ENCODE measurements at places on chromosomes 3 and 15.
A peak's percentile ranks its signal among the peaks of the same experiment; 100 is the strongest.

- DNase-seq: no peak
Measured at GRCh38 chr3:22157848-22158247, 406.8 kb upstream of the ZNF385D start.

- DNase-seq: no peak
Measured at GRCh38 chr15:43508421-43508820, 9.0 kb upstream of the MAP1A start.

GRCh38 chr3:156787926-156788663 is 38.1 kb upstream of the LEKR1 start:
- DNase-seq: no peak

- no peak for DNase-seq
Measured at GRCh38 chr3:16739541-16740105, 134.4 kb upstream of the DAZL start.

DNA sequence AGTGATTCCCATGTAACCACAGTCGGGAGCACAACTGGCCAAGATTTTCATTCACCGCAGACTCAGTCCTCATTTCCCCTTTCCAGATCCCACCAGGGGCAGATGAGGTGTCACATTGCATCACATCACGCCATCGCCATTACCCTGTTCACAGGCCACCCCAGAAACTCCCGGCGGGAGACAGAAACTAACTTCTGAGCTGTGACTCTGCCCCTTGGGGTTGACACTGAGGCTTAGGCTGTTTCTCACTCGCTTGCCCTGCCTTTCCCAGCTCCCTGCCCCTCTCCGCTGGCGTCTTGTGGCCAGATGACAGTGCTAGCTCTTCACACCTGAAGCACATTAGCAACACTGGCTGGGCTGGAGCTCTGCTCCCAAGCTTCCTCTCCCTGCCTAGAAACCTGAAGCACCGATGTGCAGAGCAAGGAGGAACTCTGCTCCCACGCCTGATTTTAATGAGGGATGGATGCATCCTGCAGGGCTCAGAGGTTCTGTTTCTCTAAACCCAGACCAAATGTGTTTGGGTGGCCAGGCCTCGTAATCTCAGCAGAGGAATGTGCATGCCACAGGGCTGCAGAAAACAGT is 88.8 kb upstream of the CTDSPL start:
- DNase-seq: no peak

- peak; percentile 7 for DNase-seq
Measured at GRCh38 chr3:134075846-134076245, 46.1 kb upstream of the SLCO2A1 start.

GRCh38 chr3:13621381-13622221 is 72.7 kb downstream of the FBLN2 start:
- no peak for DNase-seq

- no peak for DNase-seq
Measured at GRCh38 chr3:71956069-71956340, 171.1 kb upstream of the PROK2 start.

- DNase-seq: no peak
Measured at GRCh38 chr15:85795337-85796305, 896 bp upstream of the KLHL25 start.

DNA sequence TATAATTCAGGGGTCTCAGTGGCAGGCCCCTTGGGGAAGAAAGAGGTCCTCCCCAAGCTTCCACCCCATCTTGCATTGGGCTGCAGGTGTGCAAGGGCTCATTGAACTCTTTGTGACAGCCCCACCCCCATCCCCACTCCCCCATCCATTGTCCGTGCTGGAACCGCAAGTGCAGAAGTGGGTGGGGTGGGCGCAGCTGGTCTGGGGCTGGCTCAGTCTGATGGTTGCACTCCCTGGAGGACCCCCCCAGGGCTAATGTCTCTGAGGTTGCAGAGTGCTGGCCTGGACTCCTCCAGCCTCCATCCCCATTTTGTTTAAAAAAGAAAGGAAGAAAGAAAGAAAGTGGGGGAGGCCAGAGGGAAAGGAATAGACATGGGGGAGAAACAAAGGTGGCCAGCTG is 42.3 kb upstream of the ARL8B start:
- DNase-seq: no peak

DNA sequence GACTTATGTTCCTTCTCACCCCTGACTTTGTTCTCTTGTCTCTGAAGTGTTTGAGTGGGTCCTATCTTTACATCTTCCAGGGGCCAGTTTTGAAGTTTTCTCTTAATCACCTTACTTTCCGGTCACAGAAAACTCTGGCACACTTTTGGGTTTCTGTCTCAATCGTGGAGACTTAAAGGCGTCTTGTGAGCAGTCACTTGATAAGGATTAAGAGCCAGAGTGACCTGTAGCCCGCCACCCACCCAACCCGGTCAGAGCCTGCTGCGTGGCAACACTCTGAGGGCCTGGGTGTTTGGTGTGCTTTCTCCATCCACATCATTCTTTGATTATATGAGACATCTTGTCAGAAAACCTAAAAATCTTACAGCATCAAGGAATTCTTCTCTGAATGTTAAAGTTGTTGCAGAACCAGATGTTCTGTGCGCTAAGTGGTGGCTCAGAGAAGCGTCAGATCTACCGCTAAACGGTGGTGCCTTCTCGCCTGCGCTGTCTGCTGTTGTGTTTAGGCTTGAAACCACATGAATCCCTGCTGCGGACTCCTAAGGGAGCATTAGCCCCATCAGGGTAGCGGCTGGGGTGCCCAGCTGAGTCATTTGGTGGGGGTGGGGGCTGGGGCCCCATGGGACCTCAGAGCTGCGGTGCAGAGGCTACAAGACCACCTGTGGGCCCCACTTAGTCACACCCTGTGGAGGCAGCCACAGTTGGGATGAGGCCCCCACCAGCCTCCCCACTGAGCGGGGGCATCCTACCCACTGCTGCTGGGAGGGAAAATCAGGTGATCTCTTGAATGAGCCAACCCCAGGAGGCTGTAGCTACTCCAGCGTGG is 158.7 kb upstream of the BHLHE40 start:
- peak; percentile 37 for DNase-seq

GRCh38 chr3:26768068-26768651 is 145.6 kb downstream of the LRRC3B start:
- no peak for DNase-seq

DNA sequence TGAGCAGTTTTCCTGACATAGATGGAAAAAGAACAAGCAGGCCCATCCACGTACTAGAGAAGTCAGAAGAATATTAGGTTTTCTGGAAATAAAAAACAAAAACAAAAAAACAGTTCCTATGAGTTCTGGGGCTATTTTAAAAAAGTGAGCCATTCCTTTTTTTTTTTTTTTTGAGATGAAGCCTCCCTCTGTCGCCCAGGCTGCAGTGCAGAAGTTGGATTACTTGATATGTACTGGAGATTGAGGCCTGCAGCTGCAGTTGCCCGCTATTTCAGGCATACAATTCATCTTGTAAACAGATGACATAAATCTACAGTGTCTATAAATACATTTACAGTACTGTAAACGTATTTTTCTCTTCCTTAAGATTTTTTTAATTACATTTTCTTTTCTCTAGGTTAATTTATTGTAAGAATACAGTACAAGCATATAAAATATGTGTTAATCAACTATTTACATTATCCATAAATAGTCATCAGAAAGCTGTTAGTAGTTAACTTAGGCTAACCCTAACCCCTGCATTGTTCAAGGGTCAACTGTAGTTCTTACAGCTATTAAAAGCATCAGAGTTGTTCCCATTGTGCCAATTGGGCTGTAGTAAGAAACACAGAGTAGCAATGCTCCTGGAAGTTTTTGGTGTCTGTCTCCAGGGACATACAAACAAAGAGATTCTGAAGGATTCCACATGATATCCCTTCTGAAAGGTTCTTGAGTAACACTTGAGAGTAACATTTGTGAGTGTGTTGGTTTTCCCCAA is 11.2 kb upstream of the ACTL6A start:
- no peak for DNase-seq

GRCh38 chr3:167671878-167672427 is 18.2 kb upstream of the WDR49 start:
- no peak for DNase-seq

GRCh38 chr15:70320482-70320881 is 222.8 kb upstream of the TLE3 start:
- no peak for DNase-seq
